ENCODE measurements at places on chromosomes 2 and 18.

DNA sequence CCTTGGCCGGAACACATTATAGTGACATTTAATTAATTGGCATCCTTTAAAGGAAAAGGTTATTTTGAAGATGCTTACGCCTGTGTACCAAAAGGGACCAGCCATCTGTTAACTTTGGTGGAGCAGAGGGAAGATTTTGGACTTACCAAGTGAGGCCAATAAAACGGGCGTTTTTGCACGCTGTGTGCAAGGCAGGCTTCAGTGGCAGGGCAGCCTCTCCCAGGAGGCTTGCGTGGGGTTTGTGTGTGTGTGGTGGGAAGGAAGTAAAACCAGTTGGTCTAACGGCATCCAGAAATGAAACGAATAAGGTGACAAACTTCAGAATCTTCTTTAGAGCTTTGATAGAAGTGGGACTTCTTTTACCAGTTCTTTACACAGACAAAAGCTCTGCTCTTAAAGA, 191.7 kb downstream of the PRKCE start:
- no peak for DNase-seq

GRCh38 chr2:28758459-28758858, 6.8 kb downstream of the PPP1CB start:
- no peak for DNase-seq

- DNase-seq = no peak
Observed at GRCh38 chr18:28116461-28116860, 60.5 kb downstream of the CDH2 start.

- no peak for DNase-seq
Observed at GRCh38 chr2:76584474-76584873, 873.8 kb upstream of the GCFC2 start.

GRCh38 chr2:216624251-216624650, 9.0 kb upstream of the IGFBP2 start:
- DNase-seq = no peak

GRCh38 chr18:24021505-24021904, 7.0 kb downstream of the TTC39C start:
- DNase-seq = no peak

GRCh38 chr2:74952575-74952974, 5.9 kb upstream of the POLE4 start:
- no peak for DNase-seq

DNA sequence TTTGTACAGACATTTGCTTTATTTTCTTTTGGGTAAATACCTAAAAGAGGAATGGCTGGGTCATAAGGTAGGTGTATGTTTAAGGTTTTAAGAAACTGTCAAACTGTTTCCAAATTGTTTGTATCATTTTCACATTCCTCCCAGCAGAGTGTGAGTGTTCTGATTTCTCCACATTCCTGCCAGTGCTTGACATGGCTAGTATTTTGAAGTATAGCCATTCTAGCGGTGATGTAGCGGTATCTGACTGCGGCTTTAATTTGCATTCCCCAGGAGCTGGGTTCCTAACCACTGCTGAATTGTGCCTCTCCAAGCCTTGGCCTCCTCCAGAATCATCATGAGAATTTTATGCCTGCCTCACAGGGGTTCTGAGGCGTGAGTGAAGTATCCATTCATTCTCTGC, 61.8 kb upstream of the ARL4C start:
- no peak for DNase-seq

DNA sequence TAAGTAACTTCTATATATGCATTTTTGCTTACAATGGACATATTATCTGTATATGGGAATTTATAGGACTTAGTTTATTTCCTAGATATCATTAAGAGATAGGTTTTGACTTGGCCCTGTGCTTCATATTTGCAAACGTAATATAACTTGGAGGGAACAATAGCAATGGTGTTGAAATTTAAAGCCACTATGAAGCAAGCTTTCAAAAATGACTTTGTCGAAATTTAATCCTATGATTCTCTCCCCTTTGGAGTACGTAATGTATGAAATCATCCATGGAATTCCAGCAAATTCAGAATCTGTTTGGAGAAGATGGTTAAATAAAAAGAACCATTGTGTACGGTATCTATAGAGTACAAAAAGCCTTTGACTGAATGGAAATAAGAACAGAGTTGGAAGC, 486.3 kb downstream of the ARHGAP15 start:
- no peak for DNase-seq

DNA sequence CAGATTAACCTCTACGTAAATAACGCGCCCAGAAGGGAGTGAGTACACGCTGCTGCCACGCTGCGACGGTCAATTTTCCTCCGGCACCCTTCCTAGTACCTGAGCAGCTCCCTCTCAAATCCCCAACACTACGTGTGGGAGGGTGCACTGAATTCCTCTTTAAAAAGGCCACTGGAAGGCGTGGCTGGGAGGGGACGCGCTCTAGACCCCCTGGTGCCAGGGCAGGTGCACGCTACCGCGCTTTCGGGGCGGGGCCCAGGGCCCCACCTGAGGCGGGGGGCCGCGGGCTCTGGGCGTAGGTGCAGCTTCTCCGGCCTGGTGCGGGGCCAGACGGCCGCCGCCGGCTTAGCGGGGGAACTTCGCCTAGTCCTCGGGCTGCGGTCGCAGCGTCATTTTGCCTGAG, 668 bp upstream of the ANKRD12 start:
- DNase-seq = no peak
